Stimulated activated CD8-positive, alpha-beta memory T cell treated with anti-CD3 and anti-CD28 coated beads, Interleukin-7, amount 100 ng/mL, for 1 hour (primary cell): ENCODE measurements at places on chromosomes 1 and 21.

- DNase-seq: no peak
Measured at GRCh38 chr1:33709783-33710718, 153.8 kb upstream of the HMGB4 start.

- DNase-seq: no peak
Measured at GRCh38 chr1:228407106-228408040, 738 bp upstream of the TRIM11 start.

GRCh38 chr1:212545941-212546635 is 62.5 kb upstream of the ATF3 start:
- no peak for DNase-seq

GRCh38 chr1:156886583-156887281 is 6.8 kb upstream of the PEAR1 start:
- DNase-seq: no peak

GRCh38 chr1:67675800-67676199 is 9.2 kb upstream of the GADD45A start:
- DNase-seq: no peak
